ENCODE measurements at places on chromosomes 1 and 21.

DNA sequence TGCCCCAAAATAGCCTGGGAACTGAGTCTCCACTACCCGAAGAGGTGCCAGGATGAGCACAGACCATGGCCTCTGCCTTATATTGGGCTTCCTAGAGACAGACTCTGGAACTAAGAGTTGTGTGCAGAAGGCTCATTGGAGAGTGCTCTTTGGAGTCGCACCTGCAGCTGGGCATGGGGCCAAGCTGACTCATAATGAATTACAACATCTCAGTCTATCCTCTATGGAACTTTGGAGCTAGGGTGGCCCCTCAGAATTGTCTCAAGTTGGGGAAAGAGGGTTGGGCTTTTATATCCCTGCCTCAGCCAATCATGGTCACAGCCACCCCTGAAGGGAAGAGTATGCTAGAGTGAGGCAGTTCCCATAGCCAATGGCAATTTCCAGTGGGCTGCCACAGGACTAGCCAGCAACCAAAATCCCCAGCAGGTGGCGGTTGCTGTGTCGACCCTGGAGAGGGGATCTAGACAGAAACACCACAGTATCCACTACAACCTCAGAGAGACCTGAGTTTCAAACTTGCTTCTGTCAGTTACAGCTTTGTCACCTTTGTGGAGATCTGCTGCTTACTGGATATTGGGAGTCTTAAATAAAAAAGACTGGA is 93.8 kb downstream of the DMRTA2 start:
- DNase-seq, result no peak

GRCh38 chr1:6889875-6890480 is 104.7 kb downstream of the CAMTA1 start:
- DNase-seq, result peak; percentile 10

DNA sequence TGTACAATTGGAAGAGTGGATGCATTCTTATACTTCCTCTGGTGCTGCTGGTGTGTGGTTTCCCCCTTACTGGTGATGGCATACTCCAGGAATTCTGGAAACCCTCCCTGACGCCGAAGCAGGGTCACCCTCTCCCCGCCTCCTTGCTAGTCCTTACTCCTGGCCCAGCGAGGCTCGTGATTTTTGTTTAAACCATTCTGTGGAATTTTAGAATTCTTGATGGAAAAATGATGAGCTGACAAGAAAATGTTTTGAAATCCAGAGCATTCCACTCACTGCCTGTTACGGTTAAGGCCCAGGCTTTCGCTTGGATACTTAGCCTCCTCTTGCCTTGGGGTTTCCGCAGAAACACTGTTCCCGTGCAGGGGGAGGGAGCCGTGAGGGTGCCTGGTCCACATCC is 41.1 kb downstream of the IL6R start:
- no peak for DNase-seq

DNA sequence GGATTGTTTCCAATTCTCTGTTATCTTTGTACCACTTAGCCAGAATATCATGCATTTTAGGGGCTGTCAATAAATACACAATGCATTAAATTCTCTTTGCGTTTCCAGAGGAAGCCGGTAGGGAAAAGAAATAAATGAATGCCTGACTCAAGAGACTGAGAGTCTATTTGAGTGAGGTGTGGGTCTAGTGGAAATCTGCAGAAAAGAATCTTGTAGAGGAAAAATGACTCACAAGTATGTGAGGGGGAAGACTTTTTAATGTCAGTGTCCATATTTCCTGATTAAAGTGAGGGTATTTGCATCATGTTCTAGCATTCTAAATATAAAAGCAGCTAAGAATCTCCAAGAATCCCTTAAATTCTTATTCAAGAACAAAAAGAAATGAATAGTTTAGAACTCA is 271.1 kb downstream of the PTPRC start:
- DNase-seq, result no peak

GRCh38 chr1:235597867-235598553 is 51.6 kb downstream of the GNG4 start:
- DNase-seq, result no peak

DNA sequence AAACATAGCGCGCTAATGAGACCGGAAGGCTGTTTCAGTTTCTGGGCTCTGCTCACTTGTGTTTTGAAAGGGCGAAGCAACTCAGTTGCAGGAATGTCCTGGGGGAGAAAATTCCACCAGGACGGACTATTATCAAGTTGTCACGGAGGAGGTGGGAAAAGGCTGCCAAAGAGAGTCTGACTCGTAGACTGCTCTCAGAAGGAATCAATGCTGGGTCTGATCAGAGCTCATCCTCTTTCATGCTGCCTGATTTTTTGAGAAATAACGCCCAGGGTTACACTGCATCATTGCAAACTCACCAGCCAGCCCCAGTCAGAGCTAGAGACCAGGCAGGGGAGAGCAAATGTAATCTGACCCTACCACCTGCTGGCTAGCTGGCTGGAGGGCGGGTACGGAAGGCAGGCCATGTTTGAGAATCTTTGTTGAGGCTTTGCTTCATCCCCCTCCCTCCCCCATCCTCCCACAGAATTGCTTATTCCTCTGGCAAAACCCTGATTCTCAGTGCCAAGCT is 36.4 kb upstream of the BCL9 start:
- DNase-seq, result no peak

GRCh38 chr1:10635992-10636391 is 160.5 kb downstream of the CASZ1 start:
- no peak for DNase-seq

- DNase-seq, result no peak
These were observed 8.0 kb downstream of the RIIAD1 start for GRCh38 chr1:151729157-151729965.

DNA sequence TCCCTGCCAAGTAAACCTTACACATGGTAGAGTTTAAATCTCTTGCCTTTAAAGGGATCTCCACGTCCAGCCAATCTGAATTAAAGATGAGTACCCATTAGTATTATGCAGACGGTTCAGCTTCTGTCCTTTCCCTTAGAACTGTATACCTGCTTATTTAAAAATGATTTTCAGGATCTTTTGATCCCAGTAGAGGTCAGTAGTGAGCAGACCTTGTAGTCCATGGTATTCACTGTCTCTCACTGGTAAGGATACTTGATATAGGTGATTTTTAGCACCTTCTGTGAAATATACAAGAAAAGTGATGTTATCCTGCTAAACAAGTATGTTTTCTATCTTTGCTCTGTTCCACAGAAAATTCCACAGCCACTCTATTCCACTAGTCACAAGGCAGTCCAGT is 1211.6 kb upstream of the ADGRL4 start:
- no peak for DNase-seq

DNA sequence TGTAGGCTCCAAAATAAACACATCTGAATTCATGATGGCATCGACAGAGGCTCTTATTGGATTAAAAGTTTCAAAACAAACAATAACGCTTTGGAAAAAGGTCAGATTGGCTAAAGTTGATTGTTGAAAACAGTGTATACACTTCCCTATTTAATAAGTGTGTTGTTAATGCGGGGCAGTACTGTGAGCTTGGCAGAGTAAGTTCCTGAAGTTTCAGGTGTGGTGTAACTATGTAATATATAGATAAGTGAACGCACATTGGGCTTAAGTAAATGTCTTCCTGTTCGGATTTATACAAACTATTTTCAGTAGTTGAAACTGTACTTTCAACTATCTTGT is 810 bp downstream of the ZBTB37 start:
- DNase-seq, result no peak

DNA sequence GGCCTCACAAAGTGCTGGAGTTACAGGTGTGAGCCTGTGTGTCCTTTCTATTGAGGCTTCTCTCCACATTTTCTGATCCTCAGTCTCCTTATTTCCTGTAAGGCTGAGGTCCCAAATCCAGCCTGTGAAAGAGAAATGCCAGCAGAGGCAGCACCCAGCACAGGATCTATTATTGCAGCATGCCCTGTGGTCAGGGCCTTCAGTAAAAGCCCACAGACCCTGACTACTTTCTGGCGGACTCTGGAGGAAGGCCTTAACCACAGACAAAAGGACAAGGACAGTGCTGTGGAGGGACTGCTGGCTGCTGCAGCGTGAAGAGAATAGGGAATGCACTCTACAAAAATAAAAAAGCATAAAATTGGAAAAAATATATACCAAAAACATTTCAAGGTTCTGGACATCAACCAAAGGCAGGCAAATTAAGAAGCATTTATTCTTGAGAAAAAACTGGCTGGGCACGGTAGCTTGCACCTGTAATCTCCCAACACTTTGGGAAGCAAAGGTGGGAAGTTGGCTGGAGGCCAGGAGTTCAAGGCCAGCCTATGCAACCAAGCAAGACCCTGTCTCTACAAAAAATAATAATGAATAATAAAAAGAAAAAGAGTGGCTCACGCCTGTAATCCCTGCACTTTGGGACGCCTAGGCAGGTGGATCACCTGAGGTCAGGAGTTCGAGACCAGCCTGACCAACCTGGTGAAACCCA is 9.4 kb upstream of the PGD start:
- DNase-seq, result no peak

- no peak for DNase-seq
These were observed 146.5 kb downstream of the CHD1L start for GRCh38 chr1:147388969-147389368.

DNA sequence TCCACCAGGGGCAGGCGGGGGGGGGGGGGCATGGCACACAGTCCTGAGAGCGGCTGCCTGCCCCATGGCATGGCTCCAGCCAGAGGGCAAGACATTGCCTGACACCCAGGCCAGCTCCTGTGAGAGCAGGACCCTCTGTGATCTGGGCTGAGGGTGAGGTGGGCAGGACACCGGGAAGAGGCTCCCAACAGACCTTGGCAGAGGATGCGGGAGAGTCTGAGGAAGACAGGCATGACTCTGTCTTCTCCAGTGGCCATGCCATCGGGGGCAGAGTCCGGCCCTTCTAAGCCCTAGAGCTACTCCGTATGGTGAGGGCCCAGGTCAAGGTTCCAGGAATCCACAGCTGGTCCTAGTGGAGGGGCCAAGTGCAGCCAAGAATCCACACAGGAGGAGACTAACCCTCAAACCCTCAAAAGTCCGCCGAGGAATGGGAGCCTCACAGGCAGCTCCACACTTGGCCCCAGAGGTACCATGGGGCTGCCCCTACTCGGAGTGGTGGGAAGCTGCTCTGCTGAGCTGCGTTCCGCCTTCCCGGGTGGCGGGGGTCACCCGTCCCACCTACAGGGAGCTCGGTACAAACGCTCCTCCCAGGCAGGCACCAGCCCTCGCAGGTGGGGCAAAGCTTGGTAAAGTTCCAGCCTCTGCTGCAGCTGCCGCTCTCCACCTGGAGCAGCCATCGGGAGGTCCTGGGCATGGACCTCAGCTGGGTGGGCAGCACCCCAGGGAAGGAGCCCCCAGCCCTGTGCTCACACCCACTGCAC is 6.5 kb downstream of the ACTRT2 start:
- DNase-seq, result no peak

GRCh38 chr1:43512681-43513080 is 18.0 kb upstream of the PTPRF start:
- DNase-seq, result no peak

DNA sequence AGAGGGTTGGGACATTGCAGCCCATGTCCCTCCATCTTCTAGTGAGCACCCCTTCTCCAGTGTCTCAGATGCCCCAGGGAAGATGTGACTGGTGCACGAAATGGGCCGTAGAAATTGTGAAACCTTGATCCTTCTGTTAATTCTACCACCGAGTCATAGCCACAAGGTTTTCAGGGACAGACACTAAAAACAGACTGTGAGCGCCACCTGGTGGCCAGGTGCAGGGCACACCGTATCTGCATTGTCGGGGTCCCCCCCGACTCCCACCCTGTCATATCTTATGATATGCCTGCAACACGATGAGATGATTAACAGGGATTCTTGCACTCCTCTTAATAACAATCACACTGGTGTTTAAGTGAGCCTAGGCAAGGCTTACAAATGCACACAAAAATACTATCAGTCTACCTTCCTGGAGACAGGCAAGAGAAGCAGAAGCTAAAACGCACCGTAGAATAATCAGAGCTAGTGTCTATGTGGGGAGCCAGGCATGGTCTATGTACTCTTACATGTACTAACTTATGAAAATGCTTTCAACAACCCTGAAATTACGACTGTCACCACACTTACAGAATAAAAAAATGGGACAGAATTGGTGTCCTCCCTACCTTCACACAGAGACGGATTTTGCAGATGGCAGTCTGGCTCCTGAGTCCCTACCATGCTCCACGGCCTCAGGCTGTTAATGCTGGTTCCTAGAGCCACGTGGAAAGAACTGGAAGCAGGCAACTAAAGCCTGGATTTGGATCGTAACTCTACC is 57.9 kb downstream of the FHAD1 start:
- DNase-seq, result peak; percentile 53

- no peak for DNase-seq
These were observed 228.3 kb downstream of the SLC35F3 start for GRCh38 chr1:234132795-234133194.

- DNase-seq, result no peak
These were observed 17.3 kb upstream of the ETS2 start for GRCh38 chr21:38788275-38788905.

- no peak for DNase-seq
These were observed 7.7 kb downstream of the EPHX1 start for GRCh38 chr1:225817611-225818061.
